ENCODE measurements at places on chromosomes 3 and 15. TPM values are rescaled to one million over a fixed set of nuclear protein-coding genes. Genes with fewer than 3 reads are reported as not detected.

Gene IL1RAP
- total RNA-seq = 6.8 TPM

Gene AGTR1
- total RNA-seq = 0.30 TPM

Gene TM4SF18
- total RNA-seq = 27.6 TPM

Gene GLDN
- not detected for total RNA-seq

Gene FOXB1
- total RNA-seq = not detected

Gene POU1F1
- total RNA-seq = not detected

Gene LDHAL6B
- total RNA-seq = not detected

Gene SST
- not detected for total RNA-seq

Gene PARP16
- total RNA-seq = 9.6 TPM

Gene HIGD2B
- total RNA-seq = not detected

Gene RHCG
- 33.0 TPM for total RNA-seq

Gene MCF2L2
- not detected for total RNA-seq

Gene MME
- total RNA-seq = not detected

All from A549 treated with RU486 at 1 μM for 4 hours (cell line).